Stimulated activated CD8-positive, alpha-beta memory T cell treated with anti-CD3 and anti-CD28 coated beads, Interleukin-7, amount 100 ng/mL, for 24 hours (primary cell): ENCODE measurements at places on chromosomes 3 and 15.

DNA sequence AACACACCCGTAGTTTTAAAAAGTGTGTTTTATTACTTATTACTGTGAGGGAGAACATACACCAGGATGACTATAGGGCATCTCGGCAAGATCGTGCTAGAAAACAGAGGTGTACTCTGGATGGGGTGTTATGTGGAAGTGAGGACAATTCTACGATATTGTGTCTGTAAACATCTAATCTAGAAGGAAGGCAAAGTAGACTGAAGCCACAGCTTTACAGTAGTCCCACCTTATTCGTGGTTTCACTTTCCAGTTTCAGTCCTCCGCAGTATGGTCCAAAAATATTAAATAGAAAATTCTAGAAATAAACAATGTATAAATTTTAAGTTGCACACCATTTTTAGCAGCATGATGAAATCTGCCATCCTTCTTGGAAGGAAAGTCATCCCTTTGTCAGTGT lies 277.9 kb downstream of the UNC13C start:
- DNase-seq: no peak

- no peak for DNase-seq
Measured at GRCh38 chr3:59660376-59660775, 610.6 kb upstream of the CFAP20DC start.

GRCh38 chr15:83504365-83504764 lies 57.2 kb downstream of the SH3GL3 start:
- DNase-seq: no peak

- DNase-seq: no peak
Measured at GRCh38 chr15:39624806-39625205, 43.9 kb downstream of the THBS1 start.

DNA sequence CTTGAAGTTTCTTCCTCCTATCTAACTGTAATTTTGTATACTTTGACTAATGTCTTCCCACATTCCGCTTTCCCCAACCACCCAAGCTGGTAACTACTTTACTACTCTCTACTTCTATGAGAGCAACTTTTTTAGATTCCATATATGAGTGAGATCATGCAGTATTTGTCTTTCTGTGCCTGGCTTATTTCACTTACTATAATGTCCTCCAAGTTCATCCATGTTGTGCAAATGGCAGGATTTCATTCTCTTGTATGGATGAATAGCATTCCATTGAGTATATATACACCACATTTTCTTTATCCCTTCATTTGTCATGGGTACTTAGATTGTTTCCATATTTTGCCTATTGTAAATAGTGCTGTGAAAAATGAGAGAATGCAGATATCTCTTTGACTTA lies 78.5 kb upstream of the CCNL1 start:
- no peak for DNase-seq
